Fibroblast of the aortic adventitia (primary cell): ENCODE measurements at places on chromosomes 7 and 10. TPM values are rescaled to one million over a fixed set of nuclear protein-coding genes. Genes with fewer than 3 reads are reported as not detected.
A peak's percentile ranks its signal among the peaks of the same experiment; 100 is the strongest.

- DNase-seq: no peak
Measured at GRCh38 chr10:11295492-11295891, 277.8 kb downstream of the CELF2 start.

Gene C10orf53
- total RNA-seq: not detected in 2 replicates

GRCh38 chr7:151590071-151590849 lies 70.6 kb upstream of the RHEB start:
- no peak for DNase-seq

Gene MPP7
- 1.4 and 2.7 TPM in 2 replicates for total RNA-seq

DNA sequence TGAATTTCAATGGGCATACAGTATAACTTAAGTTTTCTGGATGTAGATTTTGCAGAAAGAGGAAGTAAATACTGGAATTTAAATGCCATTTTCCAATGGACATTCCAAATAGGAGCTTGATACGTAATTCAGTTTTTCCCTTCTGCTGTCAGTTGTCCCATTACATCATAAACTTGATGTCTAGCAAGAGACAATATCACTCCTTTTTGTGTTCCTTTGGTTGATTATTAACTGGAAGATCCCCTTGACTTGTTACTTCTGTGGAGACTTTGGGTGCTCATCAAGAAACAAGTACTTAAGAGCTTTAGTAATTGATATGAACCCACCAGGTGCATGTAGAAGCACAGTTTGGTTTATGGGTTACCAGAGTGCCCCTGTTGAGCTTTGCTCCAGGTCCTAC lies 116.1 kb downstream of the ST7 start:
- no peak for DNase-seq

DNA sequence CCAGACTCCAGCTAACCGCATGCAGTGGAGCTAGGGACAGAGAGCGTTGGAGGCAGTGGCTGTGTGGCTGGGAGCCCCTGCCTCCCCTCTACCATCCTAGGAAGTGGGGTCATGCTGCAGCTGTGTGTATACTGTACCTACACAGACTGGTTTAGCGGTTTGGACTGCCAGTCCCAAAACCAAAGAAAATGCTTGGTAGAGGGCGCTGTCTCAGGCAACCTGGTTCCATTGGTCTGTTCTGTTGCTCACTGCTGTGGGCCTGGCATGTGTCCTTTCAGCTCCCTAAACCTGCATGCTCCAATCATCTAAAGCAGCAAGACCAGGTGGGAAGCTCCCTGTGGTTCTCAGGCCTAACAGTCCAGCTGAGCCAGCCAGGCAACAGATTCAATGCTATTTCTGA lies 4.5 kb downstream of the RBP4 start:
- no peak for DNase-seq

DNA sequence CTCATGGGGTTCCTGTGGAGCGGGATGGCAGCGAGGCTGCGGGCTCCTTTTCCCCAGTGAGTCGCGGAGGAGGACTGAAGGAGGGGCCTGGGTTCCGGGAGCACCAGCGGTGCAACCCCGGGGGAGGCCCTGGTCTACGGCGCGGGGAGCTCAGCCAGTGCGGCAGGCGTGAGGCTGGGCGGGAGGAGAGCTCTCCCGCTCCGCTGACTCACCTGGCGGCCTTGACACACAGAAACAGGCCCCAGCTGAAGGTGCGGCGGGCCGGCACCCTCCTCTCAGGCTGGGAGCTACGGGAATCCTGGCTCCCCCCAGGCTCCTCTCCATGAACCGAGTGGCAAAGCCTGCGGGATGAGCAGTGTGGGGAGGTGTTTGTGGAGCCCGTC lies 6.8 kb upstream of the NOM1 start:
- no peak for DNase-seq

GRCh38 chr7:24052572-24053260 lies 231.3 kb upstream of the NPY start:
- peak; percentile 17 for DNase-seq

Gene CYP17A1
- not detected in 2 replicates for total RNA-seq

- no peak for DNase-seq
Measured at GRCh38 chr7:40645197-40645596, 510.4 kb downstream of the SUGCT start.
